ENCODE measurements at places on chromosomes 5 and 9.

- DNase-seq = no peak
These were observed 7.6 kb downstream of the PAM start for GRCh38 chr5:102762562-102763227.

DNA sequence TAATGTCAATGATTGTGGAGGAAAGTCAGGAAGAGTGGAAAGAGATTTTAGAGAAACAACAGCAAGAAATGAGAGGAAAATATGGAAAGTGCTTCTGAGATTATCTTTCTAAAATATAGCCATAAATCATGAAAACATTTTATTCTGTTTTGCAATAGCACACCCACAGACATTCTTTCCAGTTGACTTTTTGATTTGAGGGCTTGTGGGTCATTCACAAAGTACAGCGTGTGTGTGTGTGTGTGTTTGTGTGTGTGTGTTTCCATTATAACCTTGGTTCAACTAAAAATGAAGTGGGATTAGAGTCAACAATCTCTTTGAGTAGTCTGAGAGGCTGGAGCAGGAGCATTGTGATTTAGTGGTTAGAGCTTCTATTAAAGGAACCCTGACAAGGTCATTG lies 116.6 kb upstream of the GAS1 start:
- DNase-seq = no peak

DNA sequence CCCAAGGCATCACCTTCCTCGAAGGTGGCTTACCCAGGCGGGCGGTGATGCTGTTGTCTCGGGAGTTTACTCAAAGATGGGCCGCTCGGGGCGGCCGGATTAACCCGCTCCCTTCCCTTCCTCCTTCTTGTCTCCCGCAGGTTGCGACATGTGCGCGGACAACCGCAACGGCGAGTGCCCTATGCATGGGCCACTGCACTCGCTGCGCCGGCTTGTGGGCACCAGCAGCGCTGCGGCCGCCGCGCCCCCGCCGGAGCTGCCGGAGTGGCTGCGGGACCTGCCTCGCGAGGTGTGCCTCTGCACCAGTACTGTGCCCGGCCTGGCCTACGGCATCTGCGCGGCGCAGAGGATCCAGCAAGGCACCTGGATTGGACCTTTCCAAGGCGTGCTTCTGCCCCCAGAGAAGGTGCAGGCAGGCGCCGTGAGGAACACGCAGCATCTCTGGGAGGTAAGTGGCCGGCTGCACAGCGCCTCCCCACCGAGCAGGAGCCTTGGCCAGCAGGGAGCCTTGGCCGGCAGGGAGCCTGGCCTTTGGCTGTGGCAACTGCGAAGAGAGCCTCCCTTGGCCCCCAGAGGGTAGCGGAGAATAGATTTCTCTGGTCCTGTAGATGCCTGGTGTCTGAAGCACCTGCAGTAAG lies 10.6 kb downstream of the PRDM6 start:
- no peak for DNase-seq

GRCh38 chr9:95049761-95050160 lies 267.7 kb downstream of the FANCC start:
- no peak for DNase-seq

DNA sequence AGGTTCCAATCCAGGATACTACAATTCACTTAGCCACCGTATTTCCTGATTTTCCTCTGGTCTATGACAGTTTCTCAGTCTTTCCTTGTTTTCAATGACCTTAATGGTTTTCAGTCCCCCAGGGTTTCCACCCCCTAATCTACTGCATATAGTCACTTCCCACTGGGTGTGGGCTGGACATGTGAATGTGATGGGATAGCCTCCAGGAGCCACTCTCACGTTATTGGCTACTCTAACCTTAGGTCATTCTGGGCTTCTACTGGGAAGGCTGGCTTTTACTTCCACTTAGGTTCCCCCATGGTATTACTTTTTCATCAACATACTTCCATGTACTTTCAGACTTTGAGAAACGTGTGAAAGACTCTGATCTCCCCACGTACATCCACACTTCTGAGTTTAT lies 46.5 kb downstream of the ISOC1 start:
- no peak for DNase-seq

DNA sequence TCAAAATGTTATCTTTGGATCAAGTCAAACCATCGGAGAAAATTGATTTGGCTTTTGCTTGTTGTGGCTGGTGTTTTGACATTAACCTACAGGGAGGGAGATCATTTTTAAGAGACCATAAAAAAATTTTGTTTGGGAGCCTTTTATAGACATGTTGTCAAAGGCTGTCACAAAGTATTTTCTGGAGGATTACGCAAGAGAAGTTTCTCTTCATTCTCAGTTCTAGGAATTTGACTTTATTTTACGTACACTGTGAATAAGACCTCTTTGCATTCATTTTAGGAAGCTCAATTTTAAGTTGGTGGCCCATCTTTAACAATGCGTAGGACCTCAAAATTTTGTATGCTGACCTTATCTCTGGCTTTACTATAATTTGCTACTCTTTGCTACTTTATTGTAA lies 50.2 kb upstream of the SLC44A1 start:
- no peak for DNase-seq

GRCh38 chr9:34675048-34675714 lies 12.7 kb upstream of the CCL27 start:
- peak; percentile 81 for DNase-seq

GRCh38 chr9:17472126-17472525 lies 106.7 kb upstream of the SH3GL2 start:
- DNase-seq = no peak

DNA sequence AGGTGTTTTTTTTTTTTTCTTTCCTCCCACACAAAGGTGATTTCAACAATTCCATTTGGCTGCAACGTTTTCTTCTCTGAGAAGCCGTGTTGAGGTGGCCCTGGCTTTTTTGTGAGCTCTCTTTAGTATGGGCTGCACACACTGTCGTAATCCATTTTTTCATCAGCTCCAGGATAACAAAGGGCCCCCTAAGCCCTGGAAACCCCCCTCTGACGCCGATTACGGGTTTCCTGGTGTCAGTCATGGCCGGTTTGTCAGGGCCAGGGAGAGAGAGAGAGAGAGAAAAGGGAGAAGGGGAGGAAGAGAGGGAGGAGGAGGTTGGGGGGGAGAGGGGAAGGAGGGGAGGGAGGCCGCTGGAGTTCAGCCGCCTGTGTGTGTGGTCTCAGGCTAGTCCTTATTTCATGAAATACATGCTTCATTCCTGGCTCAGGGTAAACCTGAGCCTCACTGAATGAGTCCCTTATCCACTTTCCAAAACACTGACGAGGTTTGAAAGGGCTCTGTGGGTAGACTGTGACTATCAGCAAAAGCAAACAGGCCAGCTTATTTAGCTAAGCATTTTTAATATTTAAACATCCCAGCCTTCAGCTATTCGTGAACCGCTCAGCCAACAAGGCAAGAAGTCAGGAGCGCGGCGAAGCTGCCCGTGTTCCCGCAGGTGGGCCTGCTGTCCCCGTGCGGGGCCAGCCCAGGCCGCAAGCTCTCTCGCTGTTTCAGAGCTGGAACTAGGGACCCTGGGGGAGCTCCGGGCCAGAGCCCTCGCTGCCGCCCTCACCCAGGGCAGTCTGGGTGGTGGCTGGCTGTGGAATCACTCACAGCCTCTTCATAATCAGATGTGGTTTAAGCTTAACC lies 172.8 kb downstream of the ERCC6L2 start:
- DNase-seq = peak; percentile 53

DNA sequence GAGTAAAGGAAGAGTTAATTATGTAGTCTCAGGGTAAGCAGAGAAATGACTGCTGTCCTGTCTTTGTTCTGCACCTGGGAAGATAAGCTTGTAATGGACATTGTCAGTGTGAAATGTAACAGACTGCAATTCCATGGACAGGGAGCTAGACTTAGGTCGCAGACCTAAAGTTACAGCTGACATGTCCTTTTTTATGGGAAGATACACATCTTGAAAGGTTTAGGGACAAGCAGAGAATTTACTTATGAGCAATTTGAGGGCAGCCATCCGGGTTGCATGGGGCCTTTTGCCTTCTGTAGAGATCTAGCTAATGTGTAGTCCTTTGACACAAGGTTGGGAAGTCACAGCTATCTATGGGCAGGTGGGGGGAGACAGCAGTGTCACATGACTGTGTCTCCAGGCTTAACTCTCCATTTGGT lies 85.7 kb downstream of the SERINC5 start:
- no peak for DNase-seq

- no peak for DNase-seq
These were observed 319.8 kb upstream of the TRPM3 start for GRCh38 chr9:71441266-71441665.

- no peak for DNase-seq
These were observed 51.3 kb downstream of the SNX24 start for GRCh38 chr5:122896598-122897282.

- no peak for DNase-seq
These were observed 33.3 kb downstream of the ADRB2 start for GRCh38 chr5:148859703-148860102.

DNA sequence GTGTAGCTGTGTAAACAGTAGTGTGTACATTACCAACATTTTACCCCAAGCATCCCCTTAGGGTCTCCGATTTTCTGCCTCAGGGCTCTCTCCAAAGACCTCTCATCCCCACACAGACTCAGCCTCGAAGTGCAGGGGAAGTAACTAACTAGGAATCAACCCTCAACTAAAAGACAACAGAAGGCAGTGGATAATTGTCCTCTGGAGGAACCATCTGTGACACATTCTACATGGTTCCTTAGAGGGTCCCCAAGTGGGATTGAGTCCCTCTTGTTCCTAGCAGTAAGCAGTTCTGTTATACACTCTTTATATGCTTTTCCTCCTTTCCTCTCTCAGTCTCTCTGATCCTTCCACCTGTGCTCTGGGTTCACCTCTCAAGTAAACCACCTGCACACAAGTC lies 157.2 kb downstream of the SV2C start:
- DNase-seq = no peak

- DNase-seq = no peak
These were observed 37.2 kb downstream of the DCAF12 start for GRCh38 chr9:34089311-34089710.

GRCh38 chr9:71090896-71091295 lies 30.5 kb downstream of the TRPM3 start:
- DNase-seq = no peak

- DNase-seq = no peak
These were observed 45.4 kb downstream of the HABP4 start for GRCh38 chr9:96495341-96495740.

- DNase-seq = no peak
These were observed 283.3 kb downstream of the NSG2 start for GRCh38 chr5:174328631-174329299.

DNA sequence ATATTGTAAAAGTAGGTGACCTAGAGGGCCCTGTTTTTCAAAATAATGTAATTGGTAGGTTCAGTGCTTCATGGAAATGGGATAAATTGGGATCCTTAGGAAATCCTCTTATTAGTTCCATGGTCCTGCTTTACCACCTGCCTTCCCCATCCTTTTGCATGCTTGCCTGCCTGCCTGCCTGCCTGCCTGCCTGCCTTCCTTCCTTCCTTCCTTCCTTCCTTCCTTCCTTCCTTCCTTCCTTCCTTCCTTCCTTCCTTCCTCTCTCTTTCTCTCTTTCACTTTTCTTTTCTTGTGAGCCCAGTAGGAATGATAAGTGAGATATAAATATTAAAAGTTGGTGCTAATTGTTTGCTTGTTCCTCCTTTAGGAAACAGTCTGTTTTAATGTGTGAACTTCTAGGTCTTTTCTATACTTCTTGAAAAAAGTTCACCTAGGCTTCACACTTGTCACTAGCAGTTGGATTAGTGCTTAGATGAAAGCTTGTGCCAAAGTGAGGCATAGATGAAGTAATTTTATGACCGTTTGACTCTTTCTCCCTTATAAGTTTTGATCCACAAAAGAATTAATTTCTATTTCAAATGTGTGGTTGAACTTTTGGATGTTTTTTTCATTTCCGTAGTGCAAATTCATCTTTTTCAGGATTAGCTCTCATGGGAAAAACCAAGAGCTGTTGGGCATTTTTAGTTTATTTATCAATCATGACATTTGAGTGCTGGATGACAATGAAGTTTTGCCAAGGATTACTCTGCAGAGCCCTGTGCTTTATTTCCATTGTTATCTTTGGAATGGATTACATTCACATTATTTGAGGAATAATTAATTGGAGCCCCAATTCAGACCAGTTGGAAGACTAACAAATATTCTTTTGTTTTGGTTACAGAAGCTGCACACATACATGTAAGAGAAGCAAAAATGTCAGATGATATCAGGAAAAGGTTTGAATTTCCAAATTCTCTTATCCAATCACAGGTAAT lies 30.7 kb downstream of the FOCAD start:
- no peak for DNase-seq

DNA sequence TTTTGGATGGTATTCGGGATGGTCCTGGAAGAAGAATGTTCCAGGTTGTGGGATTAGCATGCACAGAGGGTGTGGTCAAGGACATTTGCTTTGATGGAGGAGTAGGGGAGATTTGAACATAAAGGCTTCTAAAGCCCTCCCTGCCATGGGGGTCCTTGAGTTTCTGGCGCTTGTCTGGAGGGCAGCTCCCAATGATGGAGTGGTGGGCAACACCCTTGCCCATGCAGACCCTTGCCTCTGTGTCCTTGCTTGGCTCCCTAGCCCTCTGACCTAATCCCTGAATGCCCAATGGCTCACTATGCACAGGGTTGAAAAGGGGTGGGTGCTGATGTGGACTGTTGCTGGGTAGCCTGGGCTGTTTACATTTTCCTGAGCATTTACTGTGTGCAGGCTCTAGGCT lies 66.6 kb downstream of the RALGPS1 start:
- DNase-seq = no peak

DNA sequence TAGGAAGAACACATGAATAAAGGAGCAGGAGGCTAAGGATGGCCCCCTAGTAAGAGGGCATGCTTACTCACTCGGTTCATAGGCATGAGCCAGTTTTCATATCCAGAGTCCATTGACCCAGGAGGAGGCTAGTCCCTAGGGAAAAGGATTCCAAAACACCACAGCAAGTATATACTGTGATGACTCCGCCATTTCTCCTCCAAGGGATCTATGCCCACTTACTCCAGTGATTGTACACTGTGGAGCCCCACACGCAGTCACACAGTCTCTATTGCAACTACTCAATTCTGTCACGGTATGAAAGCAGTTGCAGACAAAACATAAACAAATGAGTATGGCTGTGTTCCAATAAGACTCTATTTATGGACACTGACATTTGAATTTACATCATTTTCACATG lies 117.7 kb upstream of the ALDH1B1 start:
- no peak for DNase-seq

GRCh38 chr9:120696551-120697230 lies 17.6 kb downstream of the MEGF9 start:
- no peak for DNase-seq

DNA sequence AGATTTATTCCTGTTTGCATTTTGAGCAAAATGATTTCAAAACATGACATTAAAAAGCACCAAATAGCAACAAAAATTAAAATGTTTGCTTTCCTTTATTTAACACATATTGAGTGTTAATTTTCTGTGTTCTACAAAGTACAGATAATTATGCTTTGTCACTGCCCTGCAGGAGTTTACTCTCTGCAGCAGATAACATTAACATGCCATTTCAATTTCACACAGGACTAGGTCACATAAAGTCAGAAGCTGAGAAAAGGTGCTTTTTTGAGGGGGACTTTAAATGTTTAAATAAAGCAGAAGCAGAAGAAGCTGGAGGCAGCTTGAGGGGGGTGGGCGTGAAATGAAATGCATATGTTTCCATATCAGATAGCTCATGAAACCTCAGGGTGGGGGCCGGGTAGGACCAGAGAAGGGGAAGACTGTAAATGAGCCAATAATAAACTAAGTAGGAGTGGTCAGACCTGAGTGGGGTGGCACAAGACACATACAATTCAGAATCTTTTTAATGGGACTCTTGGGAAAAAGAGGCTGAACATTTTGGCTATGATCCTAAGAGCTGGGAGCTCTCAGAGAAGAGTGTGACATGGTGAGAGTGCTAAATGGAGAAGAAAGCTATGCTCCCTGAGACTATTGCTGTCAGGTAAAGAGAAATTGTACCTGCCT lies 387.5 kb downstream of the FAM170A start:
- no peak for DNase-seq
